Right kidney (tissue), 9 donors: ENCODE measurements at places on chromosomes 5 and 9.
A peak's percentile ranks its signal among the peaks of the same experiment; 100 is the strongest.

DNA sequence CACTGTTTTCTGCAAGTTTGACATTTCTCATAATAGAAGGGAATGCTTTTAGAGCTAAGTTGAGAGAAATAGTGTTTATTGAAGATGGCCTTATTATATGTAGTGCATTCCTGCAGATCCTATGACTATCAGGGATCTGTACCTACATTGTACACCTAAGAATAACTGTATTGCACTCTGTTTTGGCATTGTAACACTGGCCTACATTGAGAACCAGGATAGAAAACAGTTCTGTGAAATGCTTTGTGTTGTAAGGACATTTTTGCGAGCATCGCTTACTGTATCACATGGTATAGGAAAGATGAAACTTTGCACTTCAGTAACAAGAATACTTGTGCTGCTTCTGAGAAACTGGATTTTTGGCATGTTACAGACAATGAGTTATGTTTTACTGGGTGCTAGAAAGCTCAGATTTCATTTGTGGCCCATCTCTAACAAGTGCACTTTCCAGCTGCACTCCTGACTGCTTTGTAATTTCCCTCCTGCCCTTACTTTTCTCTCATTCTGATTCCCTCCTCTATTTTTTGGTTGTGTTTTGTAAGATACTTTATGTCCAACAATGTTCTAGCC, 30.6 kb downstream of the C9orf85 start:
- DNase-seq = no peak

DNA sequence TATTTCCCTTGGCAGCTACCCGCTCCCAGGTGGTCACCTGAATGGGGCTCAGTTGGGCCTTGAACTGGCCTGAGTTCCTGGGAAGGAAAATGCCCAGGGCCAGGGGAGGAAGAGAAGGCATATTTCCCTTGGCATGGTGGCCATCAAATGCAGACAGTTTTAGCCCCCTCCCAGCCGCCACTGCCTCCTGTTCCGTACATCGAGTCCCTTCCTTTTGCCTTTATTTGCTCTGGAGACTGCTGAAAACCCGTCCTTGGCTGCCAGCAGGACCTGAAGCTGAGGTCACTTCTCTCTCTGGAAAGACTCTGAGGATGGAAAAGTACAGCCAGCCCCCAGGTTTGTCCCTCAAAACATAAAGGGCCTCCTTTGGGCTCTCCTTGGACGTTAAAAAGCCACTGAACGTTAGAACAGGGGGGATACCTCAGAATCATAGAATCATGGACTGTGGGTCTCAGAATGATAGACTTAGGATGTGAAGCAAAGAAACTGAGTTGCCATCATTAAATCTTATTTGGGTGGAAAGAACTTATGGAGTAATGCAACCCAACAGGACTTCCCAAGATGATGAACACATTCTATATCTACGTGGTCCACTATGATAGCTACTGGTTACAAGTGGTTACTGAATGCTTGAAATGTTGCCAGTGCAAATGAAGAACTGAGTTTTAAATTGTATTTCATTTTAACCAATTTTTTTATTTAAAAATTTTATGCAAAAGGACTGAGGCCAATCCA, 7.1 kb downstream of the SPARC start:
- DNase-seq = no peak

DNA sequence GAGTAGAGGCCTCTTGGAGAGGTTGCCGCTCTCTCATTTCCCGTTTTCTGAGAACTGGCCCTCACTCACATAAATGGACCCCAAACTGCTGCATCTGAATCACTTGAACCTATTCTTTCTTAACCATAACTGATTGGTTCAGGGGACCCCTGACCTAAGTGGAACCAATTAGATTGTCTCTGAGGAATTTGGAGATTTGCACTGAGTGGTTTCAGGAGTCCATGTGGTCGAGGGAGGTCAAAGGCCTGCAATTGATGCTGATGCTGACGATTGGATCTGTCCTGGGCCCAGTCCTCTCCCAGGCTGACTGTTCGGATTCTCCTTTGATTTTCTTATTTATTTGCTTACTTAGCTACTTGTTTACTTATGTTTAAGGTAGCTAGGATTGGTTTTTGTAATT, 88.0 kb downstream of the PTCD2 start:
- DNase-seq = no peak

GRCh38 chr9:113945784-113946183, 69.7 kb downstream of the ZNF618 start:
- DNase-seq = no peak

DNA sequence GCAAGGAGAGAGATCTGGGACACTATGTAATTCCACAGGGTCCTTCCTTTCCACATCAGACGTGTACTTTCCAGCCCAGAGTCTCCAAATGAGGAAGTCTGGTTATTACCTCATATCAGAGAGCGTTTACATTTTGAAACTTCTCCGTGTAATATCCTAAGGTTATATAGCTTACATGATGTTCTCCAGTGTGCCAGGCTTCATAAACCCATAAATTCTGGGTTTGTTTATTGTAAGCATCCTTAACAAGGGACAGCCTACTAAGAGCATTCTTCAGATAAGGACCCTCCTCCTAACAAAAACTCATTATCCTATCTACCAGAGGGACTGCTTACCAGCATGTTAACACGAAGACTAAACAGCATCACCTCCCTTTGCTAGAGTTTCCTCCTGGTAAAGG, 17.9 kb downstream of the SRFBP1 start:
- no peak for DNase-seq

DNA sequence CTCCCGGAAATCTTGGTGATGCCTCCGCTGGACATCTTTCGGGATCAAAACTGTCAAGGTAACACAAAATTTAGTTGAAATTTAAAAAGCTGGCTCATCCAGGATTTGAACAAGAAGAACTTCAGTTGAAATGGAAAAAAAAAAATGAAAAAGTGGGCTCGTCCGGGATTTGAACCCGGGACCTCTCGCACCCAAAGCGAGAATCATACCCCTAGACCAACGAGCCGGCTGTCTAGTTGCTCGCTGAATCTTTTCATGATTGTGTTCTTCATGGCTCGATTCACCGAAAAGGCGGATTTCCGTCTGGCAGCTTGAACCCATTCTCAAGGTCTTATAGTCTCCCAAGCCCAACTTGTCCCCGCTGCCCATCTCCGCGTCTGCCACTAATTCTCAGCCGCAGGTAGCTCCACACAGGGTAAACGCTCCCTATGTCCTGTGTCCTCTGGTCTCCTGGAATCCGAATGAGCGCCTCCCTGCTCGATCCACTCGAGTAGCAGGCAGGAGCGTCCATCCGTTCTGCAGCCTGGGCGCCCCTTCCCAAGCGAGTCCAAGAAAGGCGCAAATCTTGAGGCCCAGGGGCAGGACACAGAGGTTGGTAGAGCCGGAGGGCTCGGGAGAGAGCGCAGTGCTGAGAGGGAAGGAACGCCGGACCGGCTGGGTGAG, 16.2 kb downstream of the TRIM7 start:
- DNase-seq = peak; percentile 86

- DNase-seq = no peak
Measured at GRCh38 chr5:95070453-95070852, 214.4 kb downstream of the MCTP1 start.

DNA sequence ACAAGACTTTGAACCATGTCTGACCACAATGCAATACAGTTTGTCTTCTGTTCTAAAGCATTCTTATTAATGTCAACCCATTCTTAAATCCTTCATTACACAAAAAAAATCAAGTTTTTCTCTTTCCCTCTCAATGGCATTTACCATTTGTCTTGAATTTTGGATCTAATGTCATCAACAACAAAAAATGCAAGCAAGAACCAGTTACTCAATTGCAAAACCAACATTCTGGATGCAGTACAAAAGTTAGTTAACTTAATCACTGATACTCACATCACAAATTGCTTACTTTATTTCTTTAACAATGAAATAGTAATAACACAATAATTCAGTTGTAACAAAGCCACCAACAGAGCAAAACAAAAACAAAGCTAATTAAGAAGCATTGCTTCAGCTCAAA, 6.0 kb downstream of the C9orf40 start:
- no peak for DNase-seq

DNA sequence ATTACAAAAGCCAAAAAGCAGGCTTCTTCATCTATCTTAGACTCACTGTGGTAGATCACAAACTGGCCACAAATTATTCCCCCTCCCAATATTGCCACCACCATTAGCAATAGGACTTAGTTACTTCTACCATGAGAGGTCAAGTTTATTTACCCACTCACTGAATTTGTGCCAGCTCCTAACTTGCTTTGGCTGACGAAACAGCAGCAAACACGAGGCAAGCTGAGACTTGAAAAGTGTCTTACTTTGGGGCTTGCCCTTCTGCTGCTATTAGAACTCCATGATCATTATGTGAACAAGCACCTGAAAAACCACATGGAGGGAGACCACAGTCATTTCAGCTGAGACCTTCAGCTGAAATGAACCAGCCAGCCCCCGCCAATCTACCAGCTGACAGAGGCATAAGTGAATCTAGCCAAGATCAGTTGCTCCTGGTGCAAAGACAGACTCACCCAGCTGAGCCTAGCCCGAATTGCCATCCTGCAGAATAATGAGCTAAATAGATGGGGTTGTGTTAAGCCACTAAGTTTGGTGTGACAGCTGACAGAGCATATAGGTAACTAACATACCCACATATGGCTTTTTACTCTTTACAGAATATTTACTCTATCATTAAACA, 5.7 kb downstream of the WDR41 start:
- DNase-seq = no peak

DNA sequence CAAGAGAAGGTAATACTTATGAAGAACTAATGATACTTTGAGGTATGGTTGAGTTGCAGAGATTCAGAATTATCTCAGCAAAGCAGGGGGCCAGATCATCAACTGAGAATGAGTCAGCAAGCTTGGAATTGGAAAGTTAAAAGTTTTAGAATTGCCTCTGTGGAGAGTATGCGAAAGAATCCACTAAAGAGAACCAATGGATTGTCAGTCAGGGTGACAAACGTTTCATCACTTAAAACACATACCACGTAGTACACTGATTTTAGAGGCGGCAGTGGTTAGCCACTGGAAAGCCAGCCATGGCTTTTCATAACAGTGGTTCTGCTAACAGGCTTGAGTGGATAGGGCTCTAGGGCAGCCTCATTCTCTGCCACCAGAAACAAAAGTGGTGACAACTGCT, 30.7 kb downstream of the AOPEP start:
- no peak for DNase-seq

- DNase-seq = no peak
Measured at GRCh38 chr9:78365748-78366697, 69.1 kb downstream of the PSAT1 start.

DNA sequence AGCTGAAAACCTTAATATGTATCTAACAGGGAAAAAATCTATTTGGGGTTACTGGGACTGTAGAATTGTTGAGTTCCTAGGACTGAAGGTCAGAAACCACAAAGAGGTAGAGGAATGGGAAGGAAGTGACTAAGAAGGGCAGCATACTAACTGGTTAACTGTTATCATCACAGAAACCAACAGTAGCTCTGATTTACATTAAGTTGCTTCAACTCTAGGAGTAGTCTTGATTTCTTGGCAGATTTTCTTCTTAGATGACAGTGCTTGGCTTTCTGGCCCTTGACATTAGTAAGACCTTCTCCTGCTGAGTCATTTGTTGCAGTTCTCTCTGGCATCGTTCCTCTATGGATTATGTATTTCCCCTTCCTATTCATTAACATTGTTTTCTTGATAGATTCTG, 116.1 kb upstream of the RASA1 start:
- no peak for DNase-seq

GRCh38 chr5:131533836-131534235, 101.2 kb downstream of the RAPGEF6 start:
- no peak for DNase-seq

DNA sequence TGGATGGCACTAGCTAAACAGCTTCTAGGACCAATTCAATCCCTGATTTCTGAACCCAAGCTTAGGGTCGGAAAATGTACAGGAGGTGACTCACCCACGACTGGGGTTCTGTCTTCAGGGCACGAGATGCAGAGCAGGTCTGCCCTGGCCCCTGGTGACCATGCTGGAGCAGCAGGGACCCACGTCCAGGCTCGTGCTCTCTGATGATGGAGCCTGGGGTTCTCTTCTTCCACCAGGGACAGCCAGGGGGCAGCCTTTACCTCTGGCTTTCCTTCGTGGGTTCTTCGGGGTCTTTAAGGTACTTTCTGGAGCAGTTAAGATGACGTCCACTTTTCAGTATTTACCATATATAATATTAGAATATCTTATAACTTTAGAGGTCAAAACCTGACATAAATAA, 2.1 kb downstream of the CFAP77 start:
- DNase-seq = peak; percentile 17

GRCh38 chr9:17436854-17437253, 142.0 kb upstream of the SH3GL2 start:
- no peak for DNase-seq

- no peak for DNase-seq
Measured at GRCh38 chr5:131521252-131521651, 113.8 kb downstream of the RAPGEF6 start.

- DNase-seq = no peak
Measured at GRCh38 chr9:115025721-115026120, 92.2 kb downstream of the TNC start.

DNA sequence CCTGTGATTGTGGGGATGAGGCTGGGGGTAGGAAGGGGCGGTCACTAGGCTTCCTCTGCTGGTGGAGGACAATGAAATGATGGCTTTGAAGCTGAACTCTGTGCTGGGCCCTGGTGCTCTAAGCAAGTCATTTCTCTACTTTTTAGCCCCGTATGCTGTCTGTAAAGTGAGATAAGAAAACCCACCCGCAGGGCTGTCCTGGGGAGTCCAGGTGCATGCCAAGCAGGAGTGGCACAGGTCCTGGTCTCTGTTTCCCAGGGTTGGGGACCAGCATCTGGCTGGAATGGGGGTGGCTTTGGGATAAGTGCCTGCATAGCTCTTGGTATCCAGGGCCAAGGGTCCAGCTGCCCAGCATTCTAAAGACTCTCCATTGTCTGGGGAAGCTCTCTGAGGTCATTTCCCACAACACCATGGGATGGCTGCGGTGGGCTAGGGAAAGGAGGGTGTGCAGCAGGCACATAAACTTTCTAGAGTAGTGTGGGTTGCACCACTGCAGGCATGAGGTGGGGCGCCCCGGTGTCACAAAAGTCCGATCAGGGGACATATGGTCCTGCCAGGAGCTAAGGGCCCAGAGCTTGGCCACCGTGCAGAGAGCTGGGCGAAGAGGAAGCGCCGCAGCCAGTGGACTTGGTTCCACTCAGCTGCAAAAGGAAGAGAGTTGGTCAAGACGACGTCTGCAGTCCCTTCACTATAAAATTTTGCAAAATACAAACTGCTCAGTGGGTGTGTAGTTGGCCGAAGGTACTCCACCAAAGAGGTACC, 25.6 kb upstream of the GTF3C5 start:
- no peak for DNase-seq

DNA sequence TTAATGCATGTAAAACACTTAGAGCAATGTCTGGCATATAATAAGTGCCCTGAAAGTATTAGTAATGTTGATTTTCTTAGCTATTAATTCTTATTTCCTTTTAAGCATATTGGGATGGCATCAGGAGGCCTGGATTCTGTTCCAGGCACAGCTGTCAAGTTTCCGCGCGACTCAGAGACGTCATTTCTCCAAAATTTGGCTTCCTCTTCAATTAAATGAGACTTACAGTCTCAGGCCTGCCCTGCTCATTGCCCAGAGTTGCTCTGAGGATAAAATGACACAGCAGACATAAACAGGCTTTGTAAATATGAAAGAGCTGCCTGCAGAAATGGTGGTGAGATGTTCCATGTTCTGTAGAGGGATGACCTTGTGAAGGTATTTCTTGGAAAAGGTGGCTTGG, 159.8 kb upstream of the GLRA1 start:
- no peak for DNase-seq
